Cardiac septum (tissue), 1 donor: ENCODE measurements at places on chromosomes 12 and 14.

- no peak for DNase-seq
Observed at GRCh38 chr14:29724991-29725390, 202.7 kb downstream of the PRKD1 start.

- no peak for DNase-seq
Observed at GRCh38 chr14:99043756-99044155, 228.2 kb downstream of the BCL11B start.

DNA sequence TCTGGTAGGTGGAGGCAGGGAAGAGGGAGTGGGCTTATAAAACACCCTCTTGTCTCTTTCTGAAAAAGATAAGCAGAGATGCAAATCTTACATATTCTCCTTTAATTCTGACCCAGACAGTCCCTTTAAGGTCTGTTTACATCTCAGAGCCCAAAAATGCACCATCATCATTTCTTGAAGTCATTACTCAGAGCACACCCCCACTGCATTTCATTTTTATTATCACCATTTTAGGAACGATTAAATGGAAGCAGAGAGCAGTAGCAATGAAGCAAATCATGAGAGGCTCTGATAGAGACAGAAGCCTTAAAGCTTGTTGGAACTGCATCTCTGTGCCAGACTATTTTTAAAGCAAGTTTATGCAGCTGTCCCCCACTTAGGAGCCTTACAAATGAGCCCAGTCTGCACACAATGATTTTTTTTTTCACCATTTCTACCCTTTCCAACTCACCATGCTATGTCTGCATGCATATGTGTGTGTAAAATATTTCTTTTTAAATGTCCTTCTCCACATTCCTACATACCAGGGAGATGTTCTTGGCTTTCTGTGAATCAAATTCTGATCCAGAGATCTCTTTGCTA, 311.0 kb downstream of the GRIN2B start:
- no peak for DNase-seq

DNA sequence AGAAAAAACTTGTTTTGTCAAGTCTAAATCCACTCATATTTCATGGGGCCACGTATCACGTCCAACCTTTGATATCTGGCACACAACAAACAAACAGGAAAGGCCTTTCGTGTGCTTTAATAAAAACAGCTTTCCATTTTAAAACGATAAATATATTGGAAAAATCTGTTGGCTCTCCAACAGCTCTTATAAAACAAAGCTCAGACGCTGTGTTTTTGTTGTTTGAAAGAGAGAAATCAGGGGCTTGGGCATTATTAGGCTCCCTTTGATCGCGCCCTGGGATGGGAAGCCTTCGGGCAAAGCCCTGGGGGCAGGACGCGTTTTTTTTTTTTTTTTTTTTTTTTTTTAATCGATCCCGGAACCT, 429 bp upstream of the PLEKHA5 start:
- no peak for DNase-seq

DNA sequence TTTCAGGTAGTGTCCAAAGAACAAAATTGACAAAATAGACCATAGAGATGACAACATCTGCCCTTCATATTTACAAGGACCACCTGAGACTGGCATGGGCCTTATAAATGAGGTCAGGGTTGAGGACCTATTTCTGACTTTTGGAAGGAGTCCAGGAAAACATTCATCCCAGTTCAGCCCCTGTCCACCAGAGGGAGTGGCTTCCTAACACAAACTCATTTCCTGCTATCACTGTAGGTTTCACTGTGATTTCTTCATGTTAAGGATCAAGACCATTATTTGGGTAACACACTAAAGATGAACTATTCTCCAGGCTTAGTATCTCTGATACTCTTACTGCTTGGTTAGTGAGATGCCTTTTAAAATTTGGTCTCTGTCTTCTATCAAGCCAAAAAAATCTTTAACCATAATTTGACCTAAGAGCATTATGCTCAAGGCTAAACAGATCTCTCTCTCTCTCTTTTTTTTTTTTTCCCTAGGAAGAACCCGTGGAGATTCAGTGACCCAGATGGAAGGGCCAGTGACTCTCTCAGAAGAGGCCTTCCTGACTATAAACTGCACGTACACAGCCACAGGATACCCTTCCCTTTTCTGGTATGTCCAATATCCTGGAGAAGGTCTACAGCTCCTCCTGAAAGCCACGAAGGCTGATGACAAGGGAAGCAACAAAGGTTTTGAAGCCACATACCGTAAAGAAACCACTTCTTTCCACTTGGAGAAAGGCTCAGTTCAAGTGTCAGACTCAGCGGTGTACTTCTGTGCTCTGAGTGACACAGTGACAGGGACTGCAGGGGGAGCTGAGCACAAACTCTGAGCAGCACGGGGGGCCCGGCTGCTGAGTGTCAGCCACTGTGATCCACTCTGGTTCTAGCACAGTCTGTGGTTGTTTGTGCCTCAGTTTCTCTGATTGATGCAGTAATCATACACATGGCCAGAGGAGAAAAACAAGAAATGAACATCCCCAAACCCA, 267.6 kb upstream of the OR4E1 start:
- DNase-seq = no peak

GRCh38 chr12:66430106-66430505, 127.8 kb downstream of the HELB start:
- DNase-seq = no peak

DNA sequence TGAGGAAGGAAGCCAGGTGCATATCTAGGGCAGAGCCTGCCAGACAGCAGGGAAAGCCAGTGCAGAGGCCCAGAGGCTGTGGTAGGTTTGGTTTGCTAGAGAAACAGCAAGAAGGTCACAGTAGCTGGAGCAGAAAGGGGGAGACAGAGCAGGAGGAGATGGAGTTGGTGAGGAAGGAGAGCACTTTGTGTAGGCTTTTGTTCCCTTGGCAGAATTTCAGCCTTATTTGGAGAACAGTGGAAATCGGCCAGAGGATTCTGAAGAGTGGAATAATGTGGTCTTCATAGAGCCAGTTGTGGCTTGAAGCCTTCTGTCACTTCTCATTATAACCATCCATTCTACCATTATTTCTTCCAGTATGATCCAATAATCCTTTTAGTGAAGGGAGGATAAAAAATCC, 212.9 kb upstream of the FAR2 start:
- DNase-seq = no peak

DNA sequence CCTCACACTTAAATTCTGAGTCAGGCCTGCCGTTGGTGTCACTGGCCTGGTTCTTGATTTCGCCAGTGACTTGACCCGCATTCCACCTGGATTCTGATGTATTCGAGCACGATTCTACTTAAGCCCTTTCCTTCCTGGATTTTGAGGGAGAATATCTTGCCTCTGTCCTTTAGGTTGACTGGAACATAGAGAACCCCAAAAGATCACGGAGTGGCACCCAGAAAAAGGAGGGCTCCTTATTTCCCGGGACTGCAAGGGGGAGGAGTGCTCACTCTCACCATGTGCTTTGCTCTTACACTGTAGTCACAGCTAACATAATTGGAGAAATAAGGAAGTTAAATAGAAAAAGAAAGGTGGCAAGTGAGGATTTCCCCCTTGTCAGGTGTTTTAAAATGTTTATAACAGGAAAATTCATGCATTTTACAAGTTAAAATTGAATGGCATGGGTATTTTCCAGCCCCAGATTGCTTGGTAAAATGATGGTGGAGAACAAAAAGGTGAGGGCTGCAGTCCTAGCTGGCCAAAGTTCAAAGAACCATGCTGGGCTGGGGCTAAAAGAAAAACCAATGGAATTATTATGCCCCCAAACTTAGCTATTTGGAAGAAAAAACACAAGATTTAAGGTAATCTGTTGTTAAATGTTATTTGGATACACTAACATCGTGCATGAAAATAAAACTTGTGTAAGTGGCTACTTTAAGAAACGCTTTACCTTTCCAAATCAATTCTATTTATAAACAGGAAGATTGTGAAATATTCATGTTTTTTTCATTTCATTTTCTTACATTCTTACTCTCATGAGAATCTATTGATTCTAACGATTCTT, 8.9 kb downstream of the FOXA1 start:
- no peak for DNase-seq

GRCh38 chr14:60622210-60622916, 26.9 kb downstream of the SIX1 start:
- DNase-seq = no peak
